ENCODE measurements at places on chromosomes 2 and 18.

- DNase-seq = peak; percentile 10
Observed at GRCh38 chr2:221997100-221997499, 301.7 kb downstream of the PAX3 start.

DNA sequence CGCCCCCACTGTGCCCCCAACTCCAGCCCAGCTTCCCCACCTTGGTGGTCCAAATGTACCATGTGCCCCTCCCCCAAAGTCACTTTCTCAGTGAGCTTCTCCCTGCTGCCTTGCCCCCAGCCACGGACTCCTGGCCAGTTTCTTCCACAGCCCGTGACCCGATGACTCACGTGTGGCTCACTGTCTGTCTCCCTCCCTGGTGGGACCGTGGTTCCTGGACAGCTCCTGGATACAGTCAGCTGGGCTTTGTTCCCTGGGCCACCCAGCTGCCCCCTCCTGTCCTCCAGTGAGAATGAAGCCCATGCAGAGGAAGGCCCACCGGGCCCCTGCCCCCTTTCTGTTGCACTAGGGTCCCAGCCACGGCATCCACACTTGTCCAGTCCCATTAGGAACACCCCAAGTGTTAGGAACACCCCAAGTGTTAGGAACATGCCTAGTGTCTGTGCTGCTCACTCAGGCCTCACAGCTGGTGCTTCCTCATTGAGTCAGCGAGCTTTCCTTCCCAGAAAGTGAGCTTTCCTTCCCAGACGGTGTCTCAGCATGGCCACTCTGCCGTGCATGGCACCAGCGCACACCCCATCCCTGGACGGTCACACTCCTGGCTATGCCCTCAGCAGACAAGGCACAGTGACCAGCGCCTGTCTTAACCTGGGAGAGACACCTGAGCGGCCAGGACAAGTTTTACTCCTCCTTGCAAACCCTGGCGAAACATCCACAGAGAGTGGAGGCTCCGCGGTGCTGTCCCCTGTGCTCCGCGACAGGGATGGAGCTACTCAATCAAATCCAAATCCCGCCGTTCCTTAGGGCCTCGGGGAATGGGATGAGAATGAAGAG is 44.8 kb upstream of the CTDP1 start:
- DNase-seq = no peak

GRCh38 chr2:168727904-168728470 is 74.5 kb upstream of the NOSTRIN start:
- no peak for DNase-seq

- DNase-seq = no peak
Observed at GRCh38 chr18:57621246-57621604, 411 bp downstream of the NARS1 start.

GRCh38 chr2:191245046-191245868 is at the start of gene MYO1B:
Gene MYO1B (plus strand): TSS chr2:191245404. CDS start chr2:191276896, 31,492 bp downstream.
- peak; percentile 81 for DNase-seq

DNA sequence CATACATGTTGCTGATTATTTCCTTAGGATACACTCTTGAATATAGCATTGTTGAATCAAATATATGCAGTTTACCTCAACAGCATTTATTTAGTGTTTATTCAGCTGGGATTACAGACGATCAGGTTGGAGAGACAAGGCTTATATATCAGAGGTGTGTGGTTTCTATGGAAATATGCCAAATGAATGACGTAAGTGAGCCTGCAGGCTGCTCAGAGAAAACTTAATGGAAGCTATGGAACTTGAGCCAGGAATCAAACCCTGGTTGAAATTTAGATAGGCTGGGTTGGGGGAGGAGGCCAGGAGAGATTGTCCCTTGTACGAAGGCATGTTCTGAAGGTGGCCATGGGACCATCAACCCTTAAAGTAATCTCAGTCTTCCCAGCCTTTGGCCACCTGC is 79.5 kb downstream of the INPP4A start:
- no peak for DNase-seq

- peak; percentile 77 for DNase-seq
Observed at GRCh38 chr2:48248251-48248933, 281.6 kb upstream of the STON1 start.

GRCh38 chr2:22520369-22521288 is 864.4 kb upstream of the KLHL29 start:
- DNase-seq = no peak

DNA sequence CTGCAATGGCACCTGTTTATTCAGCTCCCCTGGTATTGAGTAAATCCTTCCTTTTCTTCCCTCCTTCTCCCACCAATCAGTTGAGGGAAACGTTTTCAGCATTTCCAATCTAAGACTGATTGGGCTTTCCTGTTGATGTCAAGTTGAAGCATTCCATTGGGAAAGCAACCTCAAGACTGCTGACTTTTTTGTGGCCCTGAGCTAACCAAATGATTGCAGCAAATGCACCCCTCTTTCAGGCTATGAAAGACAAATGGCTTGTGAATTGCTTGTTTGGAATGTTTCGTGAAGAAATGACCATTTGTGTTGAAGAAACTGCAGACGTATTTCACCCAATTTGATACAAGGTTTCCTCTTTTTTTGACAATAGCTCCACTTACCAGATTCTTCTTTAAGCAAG is 303.5 kb downstream of the EPHA4 start:
- DNase-seq = no peak

DNA sequence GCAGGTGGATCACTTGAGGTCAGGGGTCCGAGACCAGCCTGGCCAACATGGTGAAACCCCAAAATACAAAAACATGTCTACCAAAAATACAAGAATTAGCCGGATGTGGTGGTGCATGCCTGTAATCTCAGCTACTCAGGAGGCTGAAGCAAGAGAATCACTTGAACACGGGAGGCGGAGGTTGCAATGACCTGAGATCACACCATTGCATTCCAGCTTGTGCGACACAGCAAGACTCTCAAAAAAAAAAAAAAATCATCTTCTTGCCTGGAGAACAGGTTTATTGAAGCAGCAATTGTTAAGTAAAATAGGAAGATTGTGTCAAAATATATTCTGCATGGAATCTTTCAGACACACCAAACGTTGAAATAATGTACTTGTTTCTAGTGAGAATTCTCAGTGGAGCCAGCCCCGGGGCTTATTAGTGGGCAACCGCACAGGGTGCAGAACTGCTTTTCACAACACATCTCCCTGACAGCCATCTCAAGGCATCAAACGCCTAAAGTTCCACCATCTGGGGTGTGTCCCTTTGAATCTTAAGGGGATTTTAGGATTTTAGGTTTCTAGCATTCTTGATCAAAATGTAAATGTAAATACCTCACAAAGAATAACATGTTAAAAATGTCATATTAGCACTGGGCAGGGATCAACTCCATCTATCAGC is 28.6 kb upstream of the PPP4R1 start:
- no peak for DNase-seq

GRCh38 chr2:60634438-60634837 is 81.0 kb upstream of the BCL11A start:
- DNase-seq = no peak

- no peak for DNase-seq
Observed at GRCh38 chr2:153657651-153658050, 179.1 kb upstream of the RPRM start.

GRCh38 chr2:75788154-75788553 is 77.4 kb upstream of the GCFC2 start:
- DNase-seq = no peak

- DNase-seq = no peak
Observed at GRCh38 chr2:16112251-16112971, 172.1 kb downstream of the MYCN start.

GRCh38 chr2:237962432-237963084 is 4.3 kb upstream of the UBE2F start:
- DNase-seq = no peak

- DNase-seq = no peak
Observed at GRCh38 chr2:188305271-188305670, 13.6 kb downstream of the GULP1 start.

- DNase-seq = no peak
Observed at GRCh38 chr18:39425172-39425850, 1859.7 kb upstream of the CELF4 start.

DNA sequence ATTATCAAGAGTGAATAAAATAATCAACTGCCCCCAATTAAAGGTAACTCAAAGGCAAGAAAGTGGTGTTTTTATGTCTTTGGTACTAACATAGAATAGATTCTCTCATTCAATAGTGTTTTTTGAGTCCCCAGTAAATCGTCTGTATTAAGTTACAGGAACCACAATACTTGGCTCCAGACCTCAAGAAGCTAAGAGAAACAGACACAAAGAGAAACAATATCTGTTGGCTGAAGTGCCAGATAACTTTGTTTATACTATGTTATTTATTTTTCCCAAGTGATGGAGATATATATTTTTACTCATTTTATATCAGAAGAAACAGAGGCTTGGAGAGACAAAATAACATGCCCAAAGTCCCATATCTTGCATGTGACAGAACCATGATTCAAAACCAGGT is 201.7 kb upstream of the HNRNPA3 start:
- DNase-seq = no peak

GRCh38 chr2:197495433-197496134 is 4.1 kb downstream of the HSPD1 start:
- DNase-seq = no peak

- no peak for DNase-seq
Observed at GRCh38 chr2:88091943-88092342, 24.3 kb downstream of the SMYD1 start.

- DNase-seq = peak; percentile 60
Observed at GRCh38 chr2:21317131-21317530, 193.4 kb downstream of the TDRD15 start.

DNA sequence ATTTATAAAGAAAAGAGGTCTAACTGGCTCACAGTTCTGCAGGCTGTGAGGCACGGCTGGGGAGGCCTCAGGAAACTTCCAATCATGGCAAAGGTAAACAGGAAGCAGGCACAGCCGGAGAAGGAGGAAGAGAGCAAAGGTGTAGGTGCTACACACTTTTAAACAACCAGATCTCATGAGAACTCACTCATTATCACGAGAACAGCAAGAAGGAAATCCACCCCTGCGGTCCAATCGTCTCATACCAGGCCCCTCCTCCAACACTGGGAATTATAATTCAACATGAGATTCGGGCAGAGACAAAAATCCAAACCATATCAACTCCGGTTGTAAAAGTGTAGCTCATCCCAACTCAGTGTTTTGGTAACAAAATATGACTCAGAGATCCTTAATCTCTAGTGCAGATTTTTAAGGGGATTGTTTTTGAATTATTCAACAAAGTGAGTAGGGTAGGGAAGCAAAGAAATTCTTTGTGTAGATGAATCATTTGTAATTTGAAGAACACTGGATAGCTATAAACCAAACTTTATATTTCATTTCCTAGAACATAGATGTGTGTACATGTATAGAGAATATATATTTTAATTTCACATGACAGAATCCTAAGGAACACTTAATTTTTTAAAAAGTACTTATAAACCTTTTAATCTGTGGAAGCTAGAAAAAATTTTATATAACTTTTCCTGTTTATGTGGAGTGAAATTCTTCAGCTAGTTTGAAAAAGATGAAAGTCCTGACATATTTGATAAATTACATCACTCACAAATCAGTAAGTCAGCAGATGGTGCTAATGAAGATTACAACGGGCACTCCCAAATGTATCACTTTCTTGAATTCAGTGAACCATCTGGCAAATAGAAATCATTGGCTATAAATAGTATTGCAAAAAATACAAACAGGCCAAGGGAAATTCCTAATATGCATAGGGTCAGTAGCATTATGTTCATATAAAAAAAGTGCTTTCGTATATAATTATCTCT is 130.1 kb downstream of the OLA1 start:
- no peak for DNase-seq

- no peak for DNase-seq
Observed at GRCh38 chr2:45119855-45120254, 110.6 kb upstream of the SIX2 start.

GRCh38 chr2:179596018-179596417 is 265.4 kb downstream of the ZNF385B start:
- no peak for DNase-seq

DNA sequence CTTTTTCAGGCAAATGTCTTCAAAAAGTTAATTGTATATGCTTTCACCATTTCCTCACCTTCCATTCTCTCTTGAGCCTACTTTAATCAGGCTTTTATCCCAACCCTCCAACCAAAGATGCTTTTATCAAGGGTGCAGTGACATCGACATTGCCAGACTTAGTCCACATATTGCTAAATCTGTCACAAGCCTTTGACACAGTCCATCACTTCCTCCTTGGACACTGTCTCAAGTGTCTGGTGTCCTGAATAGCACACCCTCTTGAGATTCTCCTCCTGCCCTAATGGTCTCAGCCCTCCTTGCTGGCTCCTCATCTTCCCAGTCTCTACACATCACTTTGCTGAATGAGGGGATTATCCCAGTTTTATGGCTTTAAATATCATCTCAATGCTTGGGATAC is 147.5 kb upstream of the SLC39A10 start:
- no peak for DNase-seq

DNA sequence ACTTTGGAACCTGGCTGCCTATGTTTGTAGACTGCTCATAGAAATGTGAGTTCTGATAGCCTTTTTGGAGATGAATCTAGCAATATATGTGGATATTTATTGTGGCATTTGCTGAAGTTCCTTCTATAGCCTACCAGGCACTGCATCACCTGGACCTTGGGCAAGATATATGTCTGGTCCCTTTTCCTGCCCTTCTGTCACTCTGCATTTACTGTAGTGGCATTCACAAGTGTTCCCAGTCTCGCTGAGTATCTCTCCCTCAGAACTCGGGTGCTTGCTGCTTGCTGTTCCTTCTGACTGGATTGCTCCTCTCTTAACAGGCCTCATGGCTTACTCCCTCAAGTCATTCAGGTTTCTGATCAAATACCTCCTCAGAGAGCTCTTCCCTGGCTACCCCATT is 145.0 kb downstream of the UBE2E3 start:
- DNase-seq = no peak

Measured in HepG2 (cell line).